ENCODE measurements at places on chromosomes 6 and 20.

- no peak for DNase-seq
Observed at GRCh38 chr20:51696304-51697071, 71.7 kb downstream of the ATP9A start.

DNA sequence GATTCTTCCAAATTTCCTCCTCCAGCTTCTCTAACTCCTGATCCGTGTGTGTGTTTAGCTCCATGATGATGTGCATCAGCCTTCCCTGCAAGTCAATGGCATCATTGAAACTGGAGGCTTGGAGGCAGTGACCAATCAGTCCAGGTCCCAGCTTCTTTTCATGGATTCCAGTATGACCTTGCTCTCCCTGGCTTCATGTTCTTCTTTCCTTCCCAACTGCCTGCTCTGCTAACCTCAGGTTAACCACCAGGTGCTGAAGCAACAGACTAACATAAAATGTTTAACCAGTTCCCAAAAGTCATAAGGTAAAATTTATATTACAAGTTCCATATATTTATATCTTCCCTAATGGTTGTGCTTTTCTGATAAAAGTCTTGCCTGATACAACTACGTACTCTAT lies 512.8 kb upstream of the EPHA7 start:
- no peak for DNase-seq

DNA sequence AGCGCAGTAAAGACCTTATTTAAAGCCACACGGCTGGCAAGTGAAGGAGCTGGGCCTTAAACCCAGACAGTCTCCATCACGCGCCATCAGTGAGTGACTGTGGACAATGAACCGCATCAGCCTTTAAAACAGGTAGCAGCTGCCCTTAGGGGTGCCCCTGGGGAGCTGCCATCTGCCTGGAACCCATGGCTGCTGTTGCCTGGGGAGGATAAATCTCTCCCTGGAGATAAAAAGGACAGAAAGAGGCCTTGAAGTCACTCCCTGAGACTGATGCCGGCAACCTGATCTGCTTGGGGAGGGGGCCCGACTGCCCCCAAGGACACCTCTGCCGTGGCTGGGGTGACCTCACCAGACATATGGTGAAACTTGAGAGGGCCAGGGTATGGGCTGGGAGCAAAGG lies 73.5 kb downstream of the PREX1 start:
- DNase-seq, result no peak

- DNase-seq, result no peak
Observed at GRCh38 chr20:24461848-24462247, 7.6 kb upstream of the SYNDIG1 start.

Data from hematopoietic multipotent progenitor cell (in vitro differentiated cells).